ENCODE measurements at places on chromosomes 6 and 20.
A peak's percentile ranks its signal among the peaks of the same experiment; 100 is the strongest.

GRCh38 chr20:24086121-24086520 is 97.5 kb upstream of the GGTLC1 start:
- DNase-seq, result no peak

DNA sequence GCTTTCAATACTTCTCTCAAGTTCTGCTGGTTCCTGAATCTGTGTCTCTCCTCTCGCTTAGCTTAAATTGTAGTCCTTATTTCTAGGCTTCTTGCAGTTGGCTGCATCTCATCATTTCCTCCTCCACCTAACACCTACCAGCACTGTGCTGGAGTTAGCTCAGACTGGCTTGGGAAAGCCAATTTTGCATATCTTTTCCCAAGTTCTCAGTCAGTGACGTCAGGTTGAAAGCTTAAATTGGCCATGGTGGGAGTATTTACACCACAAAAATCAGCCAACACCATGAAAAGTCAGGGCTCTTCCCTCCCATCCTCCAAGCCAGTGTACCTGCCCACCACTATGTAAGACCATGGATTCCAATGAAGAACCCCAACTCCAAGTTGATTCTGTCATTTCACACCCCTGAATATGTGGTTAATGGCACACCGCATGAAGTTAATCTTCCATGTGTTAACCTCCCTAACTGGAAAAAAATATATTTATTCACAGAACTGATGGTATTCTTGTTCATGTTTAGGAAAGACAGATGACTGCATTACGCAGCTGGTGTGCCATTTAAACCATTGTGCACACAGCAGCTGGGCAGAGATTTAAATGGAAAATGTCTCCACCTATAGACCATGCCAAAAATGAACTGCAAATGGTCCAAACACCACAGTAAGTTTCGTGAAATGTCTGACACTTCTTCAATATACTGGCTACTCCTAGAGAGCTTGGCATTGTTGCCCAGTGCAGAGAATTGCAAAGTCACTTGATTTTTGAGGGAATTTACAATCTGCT is 274.1 kb upstream of the MAP3K7 start:
- no peak for DNase-seq

GRCh38 chr20:62454904-62455636 is 20.7 kb downstream of the GATA5 start:
- DNase-seq, result no peak

GRCh38 chr6:119677384-119677783 is 327.8 kb upstream of the MAN1A1 start:
- DNase-seq, result no peak

DNA sequence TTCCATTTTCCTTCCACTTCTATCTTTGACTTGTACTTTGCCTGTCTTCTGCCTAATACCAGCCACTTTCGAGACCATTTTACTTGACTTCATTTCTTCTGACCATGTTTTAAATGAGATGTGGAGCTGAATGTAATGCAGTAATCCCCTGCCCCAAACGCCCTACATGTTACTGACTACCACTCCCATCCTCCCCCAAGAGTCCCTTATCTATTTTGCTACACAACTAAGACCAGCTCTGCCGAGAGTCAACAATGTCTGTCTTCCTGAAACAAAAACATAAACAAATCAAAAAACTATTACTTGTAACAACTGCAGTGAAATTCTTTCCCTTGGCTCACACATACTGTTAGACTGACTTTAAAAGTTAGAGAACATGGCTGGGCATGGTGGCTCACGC is 27.1 kb upstream of the KIAA1586 start:
- DNase-seq, result no peak

DNA sequence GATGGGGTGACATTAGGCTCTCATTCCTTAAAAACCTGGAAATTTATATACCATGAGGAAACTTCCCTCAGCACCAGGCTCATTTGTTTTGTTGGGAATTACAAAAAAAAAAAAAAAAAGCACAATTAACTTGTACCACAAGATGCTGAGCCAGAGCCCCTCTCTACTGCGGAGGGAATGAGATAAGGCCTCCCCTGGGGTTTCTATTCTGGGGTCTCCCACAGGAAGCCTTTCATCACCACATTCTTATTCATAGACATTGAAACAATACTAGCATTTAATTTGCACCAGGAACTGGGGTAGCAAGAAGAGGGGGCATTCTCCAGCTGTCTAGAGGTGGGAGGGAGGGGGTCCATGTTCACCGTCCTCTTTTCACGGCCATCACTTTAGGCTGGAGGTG is 23.0 kb upstream of the RPS6KA2 start:
- DNase-seq, result no peak

- DNase-seq, result no peak
Measured at GRCh38 chr20:58271606-58272351, 37.7 kb upstream of the RAB22A start.

- no peak for DNase-seq
Measured at GRCh38 chr20:37344506-37345338, 1.2 kb upstream of the SRC start.

DNA sequence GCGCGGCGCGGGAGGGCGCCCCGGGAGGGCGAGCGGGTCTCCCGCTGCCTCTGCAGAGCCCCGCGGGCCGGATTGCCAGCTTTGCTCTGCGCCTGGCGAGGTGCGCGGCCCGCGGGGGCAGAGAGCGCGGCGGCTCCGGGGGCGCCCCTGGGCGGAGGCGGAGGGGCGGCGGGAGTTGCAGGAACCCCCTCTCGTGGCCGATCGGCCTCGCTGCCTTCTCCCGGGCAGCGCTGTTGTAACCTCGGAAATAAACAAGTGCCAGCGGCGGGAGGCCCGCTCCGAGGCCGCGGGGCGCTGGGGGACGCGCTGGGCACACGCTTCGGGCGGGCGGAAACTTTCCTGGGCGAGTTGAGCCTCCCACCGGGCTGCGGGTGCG is 1.2 kb downstream of the CDH4 start:
- no peak for DNase-seq

DNA sequence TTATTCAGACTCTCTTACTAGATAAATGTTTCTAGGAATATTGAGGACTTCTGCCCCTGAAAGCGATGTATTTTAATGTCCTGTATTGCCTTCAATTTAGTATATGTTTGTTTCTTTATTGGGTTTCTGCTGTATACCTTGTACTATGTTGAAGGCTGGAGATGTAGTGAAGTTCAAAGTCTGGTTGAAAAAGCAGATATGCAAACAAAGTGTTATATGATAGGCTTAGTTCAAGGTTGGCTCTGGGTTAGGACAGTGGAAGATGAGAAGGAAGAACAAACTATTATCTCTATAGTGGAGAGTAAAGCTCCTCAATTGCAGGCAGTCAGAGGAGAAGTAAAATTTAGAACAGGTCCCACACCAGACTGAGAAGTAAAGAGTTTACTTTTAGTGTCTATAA is 36.3 kb upstream of the ADGRG6 start:
- no peak for DNase-seq

- peak; percentile 9 for DNase-seq
Measured at GRCh38 chr6:2503816-2504494, 246.8 kb downstream of the MYLK4 start.

DNA sequence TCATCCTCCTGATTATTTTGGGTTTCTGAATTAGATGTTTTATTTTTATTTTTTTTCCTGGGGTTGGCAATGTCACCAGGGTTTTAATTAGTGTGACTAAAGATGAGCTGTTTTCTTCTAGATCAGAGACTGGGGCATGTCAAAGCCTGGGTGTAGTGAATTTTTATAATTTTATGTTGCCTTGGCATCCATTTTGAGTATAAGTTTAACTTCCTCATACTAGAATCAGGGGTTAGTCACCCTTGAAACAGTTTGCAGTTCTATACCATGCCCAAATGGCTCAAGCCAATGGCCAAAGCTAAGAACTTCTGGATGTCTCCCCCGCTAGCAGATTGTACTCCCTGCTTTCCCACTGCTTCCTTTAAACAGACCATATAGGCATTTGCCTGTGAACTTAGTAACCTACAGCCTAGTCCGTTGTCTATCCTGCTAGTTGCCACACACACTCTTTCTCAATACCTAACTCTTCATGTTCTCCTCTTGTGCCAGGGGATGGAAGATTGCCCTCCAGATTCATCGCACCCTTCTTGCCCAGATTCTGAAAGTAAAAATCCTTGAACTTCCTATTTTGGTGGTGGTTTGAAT is 54.5 kb downstream of the KIAA0408 start:
- DNase-seq, result no peak

- DNase-seq, result no peak
Measured at GRCh38 chr6:33610067-33610466, 11.1 kb upstream of the ITPR3 start.

DNA sequence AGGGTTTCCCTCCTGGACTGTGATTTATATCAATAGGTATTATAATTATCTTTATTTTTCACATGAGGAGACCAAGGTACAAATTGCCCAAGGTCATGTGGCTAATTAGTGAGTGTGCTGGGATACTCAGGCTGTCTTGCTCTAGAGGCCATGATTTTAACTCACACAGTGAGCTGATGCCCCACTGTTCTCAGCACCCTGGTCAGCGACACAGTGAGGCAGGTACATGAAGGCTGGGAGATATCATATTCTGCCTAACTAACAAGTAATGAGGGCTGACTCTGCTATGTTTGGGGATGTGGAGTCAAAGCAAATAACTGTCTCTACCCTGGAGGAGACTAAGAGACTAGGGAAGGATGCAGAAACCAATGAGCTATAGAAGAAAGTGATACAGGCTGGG is 501.1 kb downstream of the PTPRT start:
- no peak for DNase-seq

DNA sequence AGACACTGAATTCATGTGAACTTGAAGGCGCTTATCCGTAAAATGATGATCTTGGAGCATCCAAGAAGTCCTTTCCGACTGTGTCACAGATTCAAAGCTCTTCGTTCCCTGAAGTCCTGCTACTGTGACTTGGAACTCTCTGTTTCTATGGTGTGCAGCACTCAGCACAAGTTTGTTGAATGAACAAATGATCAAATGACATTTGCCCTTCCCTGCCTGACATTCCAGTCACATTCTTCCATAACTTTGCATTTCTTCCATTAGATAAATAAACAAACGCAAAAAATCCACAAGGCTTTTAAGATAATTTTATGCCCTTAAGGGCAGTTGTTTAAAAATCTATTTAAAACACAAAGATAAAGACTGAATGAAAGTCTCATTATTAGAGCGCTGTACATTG is 39.9 kb downstream of the SGK1 start:
- DNase-seq, result no peak

GRCh38 chr6:166707045-166707444 is 80.0 kb upstream of the RPS6KA2 start:
- peak; percentile 59 for DNase-seq

DNA sequence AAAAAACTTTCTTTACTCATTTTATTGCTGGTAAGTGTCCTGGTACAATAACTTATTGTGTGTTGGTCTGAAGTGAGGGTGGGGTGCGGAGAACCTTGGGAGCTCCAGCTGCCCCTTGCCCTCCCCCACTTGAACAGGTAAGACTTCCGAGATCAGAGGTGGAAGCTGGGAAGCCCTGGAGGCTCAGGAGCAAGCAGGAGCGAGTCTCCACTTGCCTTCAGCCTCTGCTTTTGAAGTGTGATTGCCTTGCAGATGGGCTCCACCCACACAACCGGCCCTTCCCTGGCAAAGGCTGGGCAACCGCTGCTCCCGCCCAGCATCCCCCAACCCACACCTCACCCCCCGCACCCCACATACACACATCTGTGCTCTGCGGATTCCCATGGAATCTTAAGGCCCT is 179.6 kb downstream of the TFAP2C start:
- no peak for DNase-seq

DNA sequence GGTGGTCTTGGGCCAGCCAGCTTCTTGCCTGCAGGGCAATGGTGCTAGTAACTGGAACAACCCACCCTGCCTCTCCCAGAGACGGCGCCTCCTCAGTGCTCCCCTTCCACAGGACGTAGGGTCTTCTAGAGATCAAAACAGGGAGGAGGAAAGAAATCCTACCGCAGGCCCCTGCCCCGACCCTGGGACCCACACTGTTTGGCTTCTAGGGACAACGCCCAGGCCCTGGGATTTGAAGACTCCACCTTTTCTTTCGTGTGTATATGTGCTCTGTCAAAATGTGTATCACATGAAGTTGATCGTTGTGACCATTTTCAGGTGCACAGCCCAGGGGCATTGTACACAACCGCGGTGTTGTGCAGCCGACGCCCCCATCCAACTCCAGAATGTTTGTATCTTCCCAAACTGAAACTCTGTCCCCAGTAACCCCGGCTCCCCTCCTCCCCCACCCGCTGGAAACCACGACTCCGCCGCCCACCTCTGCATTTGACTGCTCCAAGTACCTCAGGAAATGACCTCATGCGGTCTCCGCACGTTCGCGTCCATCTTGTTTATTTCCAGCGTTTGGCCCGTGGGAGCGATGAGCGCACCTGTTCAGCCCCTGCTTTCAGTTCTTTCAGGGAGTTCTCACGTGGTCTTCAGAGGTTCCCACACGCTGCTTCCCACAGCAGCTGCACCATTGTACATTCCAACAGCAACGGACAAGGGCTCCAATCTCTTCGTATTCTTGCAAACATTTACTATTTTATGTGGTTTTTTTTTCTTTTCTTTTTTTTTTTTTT is 3.4 kb upstream of the BHLHE23 start:
- DNase-seq, result peak; percentile 69

DNA sequence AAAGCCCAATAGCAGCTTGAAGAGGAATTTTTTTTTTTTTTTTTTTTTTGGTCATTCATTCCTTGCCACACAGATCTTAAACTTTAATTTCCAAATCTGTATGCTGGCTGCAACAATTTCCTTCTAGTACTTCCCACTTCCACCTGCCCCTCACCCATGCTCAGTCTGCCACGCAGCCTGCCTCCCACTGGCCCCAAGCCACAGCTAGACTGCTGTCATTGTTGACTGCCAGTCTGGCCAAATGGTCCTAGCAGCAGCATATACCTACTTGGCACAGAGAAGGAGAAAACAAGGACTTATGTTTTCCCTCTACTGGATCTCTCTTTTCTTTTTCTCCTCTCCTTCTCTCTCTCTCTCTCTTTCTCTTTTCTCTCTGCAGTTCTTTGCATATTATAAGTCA is 118.3 kb upstream of the HEY2 start:
- DNase-seq, result no peak

GRCh38 chr20:59604741-59605600 is 631 bp downstream of the PHACTR3 start:
- DNase-seq, result no peak

DNA sequence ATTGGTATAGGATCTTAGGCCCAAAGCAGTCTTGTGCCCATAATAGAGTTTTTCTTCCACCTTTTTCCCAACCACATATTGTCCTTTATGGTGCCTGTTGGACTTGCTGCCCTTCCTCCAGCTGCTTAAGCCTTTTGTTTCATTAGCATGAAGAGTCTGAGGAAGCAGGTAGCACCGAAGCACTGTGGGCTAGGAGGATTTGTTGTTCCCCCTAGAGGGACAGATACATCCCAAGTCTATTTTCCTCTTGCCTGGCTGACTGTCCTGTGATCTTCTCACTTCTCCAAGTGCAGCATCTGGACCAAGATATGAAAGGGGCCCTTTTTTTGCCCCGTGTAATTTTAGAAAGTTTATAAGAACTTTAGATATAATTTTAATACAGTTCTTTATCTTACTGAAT is 50.7 kb upstream of the COL10A1 start:
- no peak for DNase-seq

Measured in SHP77 (cell line).